ENCODE measurements at places on chromosomes 11 and 22.

DNA sequence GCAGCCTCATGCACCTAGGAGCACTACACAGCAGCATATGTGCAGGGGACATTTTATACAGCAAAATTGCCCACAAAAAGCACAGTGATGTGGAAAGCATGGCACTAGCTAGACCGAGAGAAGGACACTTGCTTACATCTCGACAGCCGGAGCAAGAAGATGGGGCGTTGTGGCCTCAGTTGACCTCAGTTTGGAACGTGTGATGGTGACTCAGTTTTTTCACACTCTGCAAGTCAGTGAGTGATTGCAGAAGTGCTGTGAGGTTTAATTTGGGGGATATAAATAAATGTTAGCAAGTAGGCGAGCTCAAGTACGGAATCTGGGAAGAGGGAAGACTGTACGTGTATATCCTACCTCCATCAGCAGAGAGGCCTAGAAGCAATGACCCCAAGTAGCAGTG, 23.3 kb downstream of the LRP5 start:
- no peak for DNase-seq

DNA sequence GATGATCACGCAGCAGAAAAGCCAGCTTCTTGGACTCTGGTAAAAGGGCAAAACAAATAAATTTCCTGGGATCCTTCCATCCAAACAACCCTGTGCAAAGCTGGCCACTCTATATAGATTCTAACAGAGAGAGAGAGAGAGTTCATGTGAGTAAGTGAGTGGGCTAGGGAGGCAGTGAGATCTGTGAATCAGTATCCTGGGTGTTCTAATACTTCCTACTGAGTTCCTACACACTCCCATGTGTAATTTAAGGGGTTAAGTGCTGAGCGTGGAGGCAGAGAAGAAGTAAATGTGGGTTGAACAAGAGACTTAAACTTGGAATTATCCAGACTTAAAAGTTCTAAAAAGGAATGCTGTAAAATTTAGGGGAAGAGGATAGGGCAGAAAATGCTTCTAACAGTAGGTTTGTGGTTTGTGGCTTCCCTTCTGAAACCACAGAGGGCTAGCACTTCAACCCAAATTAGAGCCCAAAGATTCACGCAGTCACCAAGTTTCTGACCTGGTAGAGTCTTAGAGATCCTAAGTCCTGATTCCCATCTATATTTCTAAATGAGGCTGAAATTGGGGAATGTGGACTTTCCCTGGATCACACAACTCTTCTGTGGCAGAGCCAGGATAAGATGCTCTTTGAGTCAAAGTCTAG, 413.9 kb downstream of the TENM4 start:
- DNase-seq = peak; percentile 20

DNA sequence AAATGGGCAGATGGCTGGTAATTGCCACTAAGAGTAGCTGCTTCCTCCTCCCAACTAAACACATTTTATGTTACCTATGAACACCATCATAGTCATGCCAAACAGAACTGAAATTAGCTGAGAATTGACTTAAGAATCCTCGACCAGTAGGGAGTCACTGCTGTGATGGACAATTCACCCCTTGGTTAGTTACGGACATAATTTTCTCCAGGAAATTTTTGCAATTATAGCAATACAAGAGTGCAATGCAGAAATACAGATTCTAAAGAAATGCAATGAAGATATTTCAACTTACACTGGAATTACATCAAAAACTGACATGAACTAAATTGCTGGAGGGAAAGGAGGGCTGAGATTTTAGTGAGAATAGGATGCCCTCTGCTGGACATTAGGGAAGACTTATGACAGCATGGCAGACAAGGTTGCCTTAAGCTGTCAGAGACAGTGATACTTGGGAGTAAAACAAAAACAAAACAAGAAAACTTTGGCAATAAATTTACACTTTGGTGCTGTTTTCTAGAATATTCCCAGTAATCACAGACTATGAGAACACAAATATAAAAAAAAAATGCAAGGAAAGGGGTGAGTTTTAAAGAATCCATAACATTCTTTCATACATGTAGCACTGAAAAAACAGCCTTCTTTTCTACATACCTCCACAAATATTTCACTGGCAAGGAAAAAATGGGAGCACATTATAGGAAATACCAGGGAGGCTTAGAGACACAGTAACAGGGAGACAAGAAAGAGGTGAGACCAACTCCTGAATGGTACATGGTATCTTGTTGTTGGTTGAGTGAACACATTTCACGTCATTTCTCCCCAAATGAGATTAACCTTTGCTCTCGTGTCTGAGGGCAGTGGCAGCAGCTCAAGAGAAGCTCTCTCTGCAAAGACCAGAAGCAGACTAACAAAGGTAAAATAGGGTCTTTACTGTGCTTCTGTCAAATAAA, 11.2 kb upstream of the PPP2R1B start:
- peak; percentile 33 for DNase-seq

- no peak for DNase-seq
These were observed 32.9 kb upstream of the TECTA start for GRCh38 chr11:121067962-121068647.

DNA sequence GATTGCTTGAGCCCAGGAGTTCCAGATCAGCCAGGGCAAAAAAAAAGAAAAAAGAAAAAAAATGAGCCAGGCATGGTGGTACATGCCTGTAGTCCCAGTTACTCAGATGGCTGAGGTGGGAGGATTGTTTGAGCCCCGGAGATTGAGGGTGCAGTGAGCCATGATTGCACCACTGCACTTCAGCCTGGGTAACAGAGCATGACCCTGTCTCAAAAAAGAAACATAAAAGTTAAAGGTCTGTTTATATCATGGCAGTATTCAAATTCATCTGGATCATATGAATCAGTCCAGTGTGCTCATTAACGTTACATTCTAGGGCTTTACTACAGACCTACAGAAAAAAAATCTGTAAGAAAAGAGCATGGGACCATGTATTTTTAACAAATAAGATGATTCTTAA, 13.9 kb downstream of the HSD17B12 start:
- no peak for DNase-seq

DNA sequence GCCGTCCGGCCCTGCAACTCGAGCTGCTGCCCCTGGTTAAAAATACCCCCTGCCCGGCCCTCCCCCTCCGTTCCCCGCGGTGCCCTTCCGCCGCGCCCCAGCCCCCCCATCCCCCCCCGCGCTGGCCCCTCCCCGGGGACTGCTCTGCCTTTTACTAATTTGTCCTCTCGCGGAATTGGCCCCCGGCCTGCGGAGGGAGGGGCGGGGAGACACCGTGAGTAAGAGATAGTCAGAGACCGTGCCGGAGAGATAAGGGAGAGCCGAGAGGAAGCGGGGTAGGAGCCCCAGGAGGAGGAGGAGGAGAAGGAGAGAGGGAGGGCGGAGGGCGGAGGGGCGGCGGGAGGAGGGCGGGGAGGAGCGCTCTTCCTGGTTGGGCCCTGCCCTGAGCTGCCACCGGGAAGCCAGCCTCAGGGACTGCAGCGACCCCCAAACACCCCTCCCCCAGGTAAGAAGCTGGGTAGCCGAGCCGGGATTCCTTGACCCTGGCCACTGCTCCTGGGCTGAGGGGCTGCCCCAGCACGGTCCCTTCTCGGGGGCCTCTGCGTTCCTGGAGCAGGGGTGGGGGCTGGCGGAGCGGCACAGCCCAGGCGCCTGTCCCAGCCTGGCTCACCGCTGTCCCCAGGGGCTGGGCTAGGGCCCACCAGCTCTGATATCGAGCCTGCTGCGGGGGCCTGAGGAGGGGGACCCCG, at the start of gene CAPN1:
Gene CAPN1 (plus strand): TSS at position 360 of the 689 bp plus-strand sequence. CDS start 774 bp downstream, outside the sequence.
- peak; percentile 82 for DNase-seq

DNA sequence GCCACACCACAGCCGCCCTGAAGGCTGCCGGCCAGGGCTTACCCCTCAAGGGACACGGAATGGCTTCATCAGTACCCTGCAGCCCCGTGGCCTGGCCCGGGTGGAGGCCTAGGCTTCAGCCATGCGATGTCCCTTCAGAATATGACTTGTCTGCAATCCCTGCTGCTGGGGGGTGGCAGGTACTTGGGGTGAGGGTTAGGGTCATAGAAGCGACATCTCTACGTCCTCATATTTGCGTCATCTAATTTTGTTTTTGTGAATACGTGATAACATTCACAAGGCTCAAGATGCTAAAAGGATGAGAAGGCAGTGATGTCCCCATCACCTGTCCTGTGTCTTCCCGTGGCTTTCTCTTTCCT, 6.4 kb downstream of the CCND1 start:
- no peak for DNase-seq

GRCh38 chr22:28373831-28374230, 305.8 kb downstream of the TTC28 start:
- DNase-seq = no peak

- DNase-seq = no peak
These were observed 27.4 kb upstream of the SYT8 start for GRCh38 chr11:1807264-1807995.

DNA sequence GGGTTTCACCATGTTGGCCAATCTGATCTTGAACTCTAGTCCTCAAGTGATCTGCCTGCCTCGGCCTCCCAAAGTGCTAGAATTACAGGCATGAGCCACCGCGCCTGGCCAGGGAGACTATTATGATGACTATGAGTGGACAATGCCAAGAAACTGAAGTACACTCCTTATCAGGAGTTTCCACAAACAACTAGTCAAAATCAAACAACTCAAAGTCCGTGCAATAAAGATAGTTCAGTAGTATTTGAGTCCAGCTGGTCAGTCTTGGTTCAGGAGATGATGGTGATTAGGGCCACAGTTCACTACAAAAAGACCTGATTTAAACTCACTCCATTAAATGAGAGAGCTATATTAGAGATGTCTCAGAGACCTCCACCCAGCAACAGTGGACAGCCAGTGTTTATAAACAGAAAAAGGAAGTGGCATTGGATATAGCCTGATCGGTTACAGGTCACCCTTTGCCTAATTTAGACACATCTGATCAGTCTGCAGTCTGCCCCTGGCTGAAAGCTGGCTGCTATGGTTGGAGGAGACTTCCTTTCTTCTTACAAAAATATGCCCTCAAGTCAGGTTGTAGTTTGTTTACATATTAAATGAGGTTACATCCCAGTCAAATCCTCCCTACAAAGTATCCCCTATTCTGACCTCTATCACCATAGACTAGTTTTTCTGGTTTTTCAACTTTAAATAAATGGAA, 17.0 kb downstream of the CD3E start:
- DNase-seq = no peak

- no peak for DNase-seq
These were observed 2.6 kb downstream of the BET1L start for GRCh38 chr11:204587-205109.

GRCh38 chr11:96960476-96960875, 570.7 kb downstream of the JRKL start:
- DNase-seq = no peak

GRCh38 chr11:106466521-106467080, 389.1 kb downstream of the AASDHPPT start:
- no peak for DNase-seq

- peak; percentile 71 for DNase-seq
These were observed at the start of gene CREBZF for GRCh38 chr11:85664615-85665481. TSS of gene CREBZF (minus strand) at chr11:85665129. CDS start at chr11:85664875, 254 bp downstream.

DNA sequence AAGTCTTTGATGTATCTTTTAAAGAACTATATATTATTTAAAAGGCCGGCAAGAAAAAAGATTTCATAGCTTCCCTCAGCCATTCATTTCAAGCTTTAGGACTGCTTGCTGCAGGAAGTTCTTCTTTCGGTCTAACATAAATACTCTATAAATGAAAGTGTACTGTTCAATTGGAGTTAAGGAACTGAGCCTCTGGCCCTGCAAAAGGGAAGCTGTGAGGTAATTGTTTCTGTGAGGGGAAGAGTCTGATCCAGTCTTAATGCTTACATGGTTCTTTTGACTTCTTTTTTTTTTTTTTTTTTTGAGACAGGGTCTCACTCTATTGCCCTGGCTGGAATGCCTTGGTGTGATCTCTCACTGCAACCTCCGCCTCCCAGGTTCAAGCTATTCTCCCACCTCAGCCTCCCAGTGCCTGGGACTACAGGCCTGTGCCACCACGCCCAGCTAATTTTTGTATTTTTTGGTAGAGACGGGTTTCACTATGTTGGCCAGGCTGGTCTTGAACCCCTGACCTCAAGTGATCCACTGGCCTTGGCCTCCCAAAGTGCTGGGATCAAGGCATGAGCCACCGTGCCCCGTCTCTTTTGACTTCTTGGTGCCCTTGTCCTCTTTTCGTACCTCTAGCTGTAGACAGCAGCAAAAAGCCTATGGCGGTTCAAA, 4.7 kb upstream of the TRIM29 start:
- DNase-seq = no peak

- DNase-seq = no peak
These were observed 333.1 kb downstream of the TBC1D22A start for GRCh38 chr22:47095395-47096122.

- DNase-seq = no peak
These were observed 6.9 kb upstream of the GAL start for GRCh38 chr11:68677432-68677831.

GRCh38 chr22:49929994-49930575, 11.7 kb downstream of the CRELD2 start:
- no peak for DNase-seq

GRCh38 chr22:35630387-35630793, 13.3 kb upstream of the MB start:
- no peak for DNase-seq

- no peak for DNase-seq
These were observed 46.8 kb downstream of the PKNOX2 start for GRCh38 chr11:125211191-125211947.

GRCh38 chr22:40029189-40029890, 34.6 kb downstream of the FAM83F start:
- DNase-seq = no peak

DNA sequence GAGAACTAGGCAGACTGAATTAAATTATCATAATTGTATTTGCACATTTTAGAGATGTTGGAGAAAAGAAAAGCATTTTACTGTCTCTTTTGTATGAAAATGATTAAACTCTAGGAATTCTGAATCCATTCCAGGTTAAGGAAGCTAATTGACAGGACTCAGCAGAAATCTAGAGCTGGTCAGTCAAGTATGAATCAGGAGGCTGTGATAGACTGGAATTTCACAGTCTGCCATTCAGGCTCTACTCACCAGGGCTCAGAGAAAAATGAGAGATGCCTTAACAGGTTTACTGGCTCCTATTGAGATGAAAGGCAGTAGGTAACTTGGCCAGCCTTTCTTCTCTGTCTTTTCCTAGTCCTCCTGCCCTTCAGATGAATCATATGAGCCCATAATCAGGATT, 693.9 kb upstream of the CHORDC1 start:
- no peak for DNase-seq

- peak; percentile 89 for DNase-seq
These were observed at the start of gene EHBP1L1 for GRCh38 chr11:65575568-65576231. TSS of gene EHBP1L1 (plus strand) at chr11:65576053. CDS start at chr11:65576303, 250 bp downstream.

GRCh38 chr22:26748845-26749244, 91.5 kb downstream of the MIAT start:
- DNase-seq = no peak

- no peak for DNase-seq
These were observed 41.4 kb downstream of the DNHD1 start for GRCh38 chr11:6538456-6538855.

- DNase-seq = no peak
These were observed 13.6 kb downstream of the BCR start for GRCh38 chr22:23193882-23194281.

DNA sequence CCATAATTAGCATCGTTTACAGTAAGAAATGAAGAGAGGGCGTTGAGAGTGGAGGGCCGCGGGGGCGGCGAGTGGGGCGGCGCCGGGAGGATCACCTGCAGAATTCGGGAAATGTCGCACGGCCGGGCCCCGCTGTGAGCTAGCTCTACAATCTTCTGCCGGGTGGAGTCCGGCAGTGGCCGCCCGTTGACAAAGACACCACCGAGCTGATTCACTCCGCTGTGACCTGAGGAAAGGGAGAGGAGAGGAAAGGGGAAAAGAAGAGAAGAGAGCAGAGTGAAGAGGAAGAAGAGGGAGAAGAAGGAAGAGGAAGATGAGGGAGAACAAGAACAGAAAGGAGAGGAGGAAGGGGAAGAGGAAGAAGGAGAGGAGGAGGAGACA, 8.5 kb downstream of the PAX6 start:
- no peak for DNase-seq

All from GM19239 (cell line).